ENCODE measurements at places on chromosomes 6 and 20. TPM values are rescaled to one million over a fixed set of nuclear protein-coding genes. Genes with fewer than 3 reads are reported as not detected.
A peak's percentile ranks its signal among the peaks of the same experiment; 100 is the strongest.

GRCh38 chr6:10520468-10520867 lies 683 bp upstream of the GCNT2 start:
- peak; percentile 39 for DNase-seq

DNA sequence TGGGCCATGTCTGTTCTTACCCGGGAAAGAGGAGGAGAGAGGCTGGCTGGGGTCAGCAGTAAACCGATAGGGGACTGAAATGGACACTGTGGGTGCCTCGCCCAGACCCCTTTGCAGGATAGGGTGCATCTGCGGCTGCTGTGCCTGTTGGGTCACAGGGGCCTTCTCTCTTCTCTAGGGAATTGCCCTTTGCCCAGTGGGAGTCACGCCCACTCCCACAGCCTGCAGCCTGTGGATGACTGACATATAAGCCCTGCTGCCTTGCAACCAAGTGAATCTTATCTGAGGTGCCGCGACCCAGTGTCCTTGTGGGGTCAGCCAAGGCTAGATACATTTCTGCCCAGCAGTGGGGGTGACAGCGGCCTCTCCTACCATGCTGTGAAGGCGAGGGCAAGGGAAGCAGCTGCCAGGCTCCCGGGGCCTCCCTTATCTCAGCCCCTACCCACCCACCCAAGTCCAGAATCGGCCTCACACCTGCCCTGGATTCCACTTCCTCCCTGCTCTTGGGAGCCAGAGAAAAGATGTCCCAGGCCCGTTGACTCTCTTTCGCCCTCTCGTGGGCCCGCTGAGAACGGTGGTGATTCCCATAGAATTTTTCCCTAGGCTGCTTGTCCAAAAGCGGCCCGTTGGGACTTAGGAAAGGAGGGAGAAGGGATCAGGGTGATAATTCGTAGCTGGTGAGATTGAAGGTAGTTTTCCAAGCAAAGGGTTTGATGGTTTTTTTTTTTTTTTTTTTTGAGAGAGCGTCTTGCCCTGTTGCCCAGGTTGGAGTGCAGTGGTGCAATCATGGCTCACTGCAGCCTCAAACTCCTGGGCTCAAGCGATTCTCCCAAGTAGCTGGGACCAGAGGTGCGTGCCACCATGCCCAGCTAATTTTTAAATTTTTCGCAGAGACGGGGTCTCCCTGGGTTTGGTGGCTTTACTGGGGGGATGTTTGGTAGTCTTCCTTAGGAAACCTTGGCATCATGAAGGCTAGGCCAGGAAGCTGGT lies 76.4 kb upstream of the RNF24 start:
- peak; percentile 76 for DNase-seq

GRCh38 chr6:159104931-159105330 lies 60.1 kb upstream of the TAGAP start:
- no peak for DNase-seq

DNA sequence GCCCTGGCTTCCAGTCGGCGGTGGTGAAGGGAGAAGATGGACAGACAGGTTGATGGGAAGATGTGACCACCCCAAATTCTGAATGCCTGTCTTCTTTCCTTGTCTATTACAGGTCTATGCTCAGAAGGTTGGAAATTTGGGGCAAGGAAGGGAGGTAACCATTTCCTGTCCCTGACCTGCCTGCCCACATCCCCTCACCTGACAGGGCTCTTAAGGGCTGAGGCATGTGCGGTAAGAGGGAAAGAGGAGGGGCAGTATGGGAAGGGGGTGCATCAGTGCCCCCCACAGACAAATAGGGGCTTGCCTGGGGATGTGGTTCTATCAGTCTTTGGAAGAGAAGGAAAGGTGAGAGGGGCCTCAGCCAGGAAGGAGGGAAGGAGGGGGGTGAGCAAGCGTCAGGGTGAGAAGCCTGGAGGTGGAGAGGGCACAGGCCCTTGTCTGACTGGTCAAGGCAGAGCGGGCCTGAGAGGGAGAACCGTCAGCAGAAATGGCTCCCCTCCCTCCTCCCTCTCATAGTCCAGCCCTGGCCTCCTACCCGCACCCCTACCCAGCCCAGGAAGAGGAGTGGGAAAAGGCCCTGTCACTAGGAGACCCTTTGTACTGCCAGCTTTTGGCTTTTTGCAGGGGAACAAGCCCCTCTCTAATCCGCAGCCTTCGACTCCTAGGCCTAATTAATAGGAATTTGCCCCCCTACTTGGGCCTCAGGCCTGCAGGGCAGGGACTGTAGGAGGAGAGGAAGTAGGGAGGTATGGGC lies 104.4 kb upstream of the FOXP4 start:
- no peak for DNase-seq

DNA sequence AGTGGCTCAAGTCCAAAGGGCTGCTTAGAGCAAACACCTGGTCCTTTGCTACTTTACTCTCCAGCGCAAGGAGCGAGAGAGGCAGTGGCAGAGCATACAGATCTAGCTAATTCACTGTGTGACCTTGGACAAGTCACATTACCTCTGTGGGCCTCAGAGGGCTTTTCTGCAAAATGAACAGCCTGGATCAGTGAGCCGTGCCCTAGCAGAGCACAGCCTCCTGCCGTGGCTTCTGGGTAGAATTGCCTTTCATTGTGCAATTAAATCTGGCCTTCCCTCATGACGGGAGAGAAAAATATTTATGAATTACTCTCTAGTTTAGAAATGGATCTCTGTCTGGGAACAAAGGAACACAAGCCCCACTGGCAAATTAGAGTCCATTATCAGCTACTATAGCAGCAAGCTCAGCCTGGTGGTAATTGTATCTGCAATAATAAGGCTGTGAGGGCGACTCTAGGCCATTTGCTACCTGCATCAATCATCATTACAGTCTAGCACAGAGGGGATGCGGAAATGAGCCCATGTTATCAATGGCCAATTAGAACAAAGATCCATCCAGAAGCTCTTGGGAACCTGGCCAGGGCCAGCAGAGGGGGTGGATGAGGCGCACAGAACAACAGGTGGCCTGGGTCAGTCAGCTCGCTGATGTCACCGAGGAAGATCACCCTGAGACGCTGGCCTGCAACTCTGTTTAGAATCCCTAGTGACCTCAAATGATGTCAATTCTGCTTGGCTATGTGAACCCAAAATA lies 114.2 kb upstream of the LY86 start:
- no peak for DNase-seq

GRCh38 chr6:39927159-39927558 lies 7.1 kb downstream of the MOCS1 start:
- DNase-seq: peak; percentile 74

DNA sequence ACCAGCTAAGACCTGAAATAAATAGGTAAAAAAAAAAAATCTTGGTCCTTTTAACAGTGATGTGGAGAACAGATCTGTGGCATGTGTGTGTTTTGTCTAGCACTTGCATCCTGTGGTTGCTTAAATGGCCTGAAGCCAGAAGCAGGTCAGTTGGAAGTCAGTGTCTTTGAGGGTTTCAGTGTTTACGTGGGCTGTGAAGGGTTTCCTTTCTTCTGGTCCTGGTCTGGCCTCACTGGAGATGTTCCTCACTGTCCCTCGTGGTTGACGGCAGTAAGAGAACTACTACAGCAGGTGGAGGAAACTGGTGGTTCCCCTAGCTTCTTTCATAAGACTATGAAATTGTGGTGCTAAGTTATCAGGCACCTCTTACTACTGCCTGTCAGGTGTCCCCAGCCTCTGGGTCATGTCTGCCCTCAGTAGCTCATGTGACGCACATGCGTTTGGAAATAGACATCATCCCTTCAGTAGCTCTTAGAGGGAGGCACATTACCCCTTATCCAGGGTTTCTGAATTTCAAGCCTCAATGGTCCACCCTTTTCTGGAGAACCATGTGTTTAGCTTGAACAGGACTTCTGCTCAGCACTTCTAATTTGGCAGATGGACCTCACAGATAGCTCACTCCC lies 59.4 kb upstream of the SCP2D1 start:
- DNase-seq: no peak

- DNase-seq: no peak
These were observed 43.4 kb upstream of the HINT3 start for GRCh38 chr6:125913145-125913544.

DNA sequence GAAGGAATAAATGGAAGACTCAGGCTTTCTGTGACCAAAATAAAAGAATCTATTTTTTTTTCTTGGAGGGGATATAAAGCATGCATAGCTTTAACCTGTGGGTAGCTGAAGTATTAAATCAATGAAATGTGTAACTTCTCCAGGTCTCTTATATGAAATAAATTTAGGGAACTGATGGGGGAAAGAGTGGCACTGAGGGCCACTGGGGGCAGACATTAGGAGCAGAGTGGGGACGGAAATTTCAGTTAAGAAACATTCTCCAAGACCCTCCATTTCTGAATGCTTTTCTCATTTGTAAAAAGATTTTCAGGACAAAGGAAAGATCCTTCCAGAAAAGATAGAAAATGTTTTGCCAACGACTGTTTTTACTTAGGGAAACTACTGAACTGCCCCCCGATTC lies 131.0 kb downstream of the GPX5 start:
- DNase-seq: no peak

GRCh38 chr6:372336-372911 lies 19.1 kb upstream of the IRF4 start:
- no peak for DNase-seq

DNA sequence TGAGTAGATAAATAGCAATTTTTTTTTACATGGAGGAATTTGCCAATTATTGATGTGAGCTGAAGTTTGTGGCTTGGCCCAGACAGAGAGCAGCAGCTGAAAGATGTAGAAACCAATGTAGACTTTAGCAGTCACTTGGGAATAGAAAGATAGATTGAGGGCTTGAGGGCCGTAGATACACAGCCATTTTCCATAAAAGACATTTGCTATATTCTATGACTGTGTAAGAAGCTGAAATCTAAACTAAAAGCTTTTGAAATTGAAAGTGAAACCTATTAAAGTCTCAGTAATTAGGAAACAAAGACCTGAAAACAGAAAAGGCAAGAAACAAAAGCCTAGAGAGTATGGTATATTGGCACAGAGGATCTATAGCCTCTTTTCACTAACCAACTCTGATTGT lies 332.7 kb downstream of the CENPW start:
- no peak for DNase-seq

GRCh38 chr6:161418463-161418945 lies 144.6 kb upstream of the AGPAT4 start:
- DNase-seq: peak; percentile 83

- DNase-seq: no peak
These were observed 33.2 kb upstream of the TTPAL start for GRCh38 chr20:44442298-44443070.

GRCh38 chr6:47161176-47161687 lies 119.1 kb upstream of the ADGRF1 start:
- DNase-seq: peak; percentile 96

DNA sequence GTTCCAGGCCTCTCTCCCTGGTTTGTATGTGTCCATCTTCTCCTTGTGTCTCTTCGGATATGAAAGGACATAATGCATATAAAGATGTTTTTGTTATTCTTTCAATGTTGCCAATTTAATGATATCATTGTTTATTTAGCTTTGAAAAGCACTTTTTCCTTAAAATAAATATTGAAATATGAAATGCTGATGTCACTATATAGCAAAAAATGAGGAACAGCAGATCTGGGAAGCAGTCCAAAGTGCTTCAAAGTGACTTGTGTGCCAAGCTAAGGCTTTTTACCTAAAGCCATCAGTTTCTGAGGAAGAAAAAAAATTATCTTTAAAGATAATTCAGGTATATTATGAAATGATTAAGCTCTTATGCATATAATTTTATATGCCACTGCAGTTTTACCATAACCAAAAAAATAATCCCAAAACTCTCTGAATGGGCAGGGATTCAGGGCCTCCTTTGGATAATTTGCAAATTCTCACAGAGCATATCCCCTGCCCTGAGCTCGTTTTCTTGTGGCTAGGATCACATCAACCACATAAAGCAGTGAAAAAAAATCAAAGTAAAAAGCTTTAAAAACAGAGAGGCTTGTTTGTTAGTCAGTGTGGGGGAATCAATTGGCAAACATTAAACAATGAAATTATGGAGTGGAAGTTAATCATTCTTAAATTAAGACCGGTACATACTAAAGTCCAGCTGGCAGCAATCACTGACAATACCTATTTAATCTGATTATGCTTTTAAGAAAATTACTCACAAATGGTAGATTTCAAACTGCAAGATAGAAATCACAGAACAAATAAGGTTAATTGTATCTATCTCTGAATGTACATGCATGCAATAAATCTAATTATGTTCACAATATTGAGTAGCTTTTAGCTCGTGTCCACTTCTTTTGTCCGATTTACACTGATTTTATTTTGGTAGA lies 1027.9 kb upstream of the ADGRB3 start:
- DNase-seq: peak; percentile 44

The SLC44A4 gene
- 4.9 TPM for total RNA-seq

The DOK5 gene
- not detected for total RNA-seq

The GLP1R gene
- not detected for total RNA-seq

The DEFB132 gene
- not detected for total RNA-seq

The TMEM74B gene
- total RNA-seq: 18.4 TPM

The ARFGEF3 gene
- 8.8 TPM for total RNA-seq
